ENCODE measurements at places on chromosomes 3 and 15.
A peak's percentile ranks its signal among the peaks of the same experiment; 100 is the strongest.

- no peak for DNase-seq
Observed at GRCh38 chr3:103495186-103495585, 1060.4 kb downstream of the ZPLD1 start.

DNA sequence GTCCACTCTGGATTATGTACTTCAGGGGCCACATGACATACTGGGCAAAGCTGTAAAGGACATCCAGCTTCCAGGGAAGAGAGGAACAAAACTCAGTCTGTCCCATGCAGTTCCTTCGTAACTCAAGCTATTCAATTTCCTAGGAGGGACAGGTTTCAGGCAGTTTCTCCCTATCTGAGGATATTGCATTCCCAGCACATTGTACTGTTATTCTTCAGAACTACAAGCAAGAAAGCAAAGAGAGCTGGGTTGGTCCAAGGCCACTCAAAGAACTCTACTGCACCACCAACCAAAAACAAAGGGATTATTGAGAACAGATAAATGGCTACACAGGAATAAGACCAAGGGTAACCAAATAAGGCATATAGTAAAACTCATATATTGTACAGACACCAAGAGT lies 117.6 kb upstream of the ARL6 start:
- no peak for DNase-seq

DNA sequence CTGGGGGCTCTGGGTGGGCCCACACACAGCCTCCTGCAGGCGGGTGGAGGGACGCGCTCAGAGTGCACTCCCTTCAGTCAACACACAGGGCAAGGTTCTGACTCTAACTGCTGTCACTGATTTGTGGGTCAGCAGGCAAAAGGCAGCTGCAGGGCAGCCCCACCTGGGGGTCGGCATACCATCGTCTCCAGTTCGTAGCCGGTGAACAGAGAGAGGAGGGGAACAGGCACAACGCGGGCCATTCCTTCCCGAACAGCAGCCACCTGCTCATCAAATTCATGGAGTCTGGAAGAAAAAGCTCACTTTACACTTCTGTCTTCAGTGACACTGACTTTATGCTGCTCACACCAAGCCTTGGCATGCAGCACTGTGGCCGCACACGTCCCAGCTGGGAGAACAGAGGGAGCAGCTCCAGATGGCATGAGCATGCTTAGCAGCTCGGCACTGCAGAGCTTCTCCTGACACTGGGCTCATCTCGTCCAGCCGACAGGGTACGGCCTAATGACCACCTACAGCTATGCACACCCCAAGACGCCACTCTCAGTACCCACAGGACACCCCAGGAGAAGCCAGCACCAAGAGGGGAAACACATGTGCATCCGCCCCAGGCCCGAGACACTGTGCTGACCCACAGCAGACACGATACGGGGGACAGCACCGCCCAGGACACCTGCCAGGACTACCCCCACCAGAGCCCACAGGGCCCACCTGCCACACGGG lies 14.4 kb upstream of the OCA2 start:
- DNase-seq, result no peak

GRCh38 chr3:72574144-72574543 lies 274.1 kb downstream of the SHQ1 start:
- DNase-seq, result no peak

DNA sequence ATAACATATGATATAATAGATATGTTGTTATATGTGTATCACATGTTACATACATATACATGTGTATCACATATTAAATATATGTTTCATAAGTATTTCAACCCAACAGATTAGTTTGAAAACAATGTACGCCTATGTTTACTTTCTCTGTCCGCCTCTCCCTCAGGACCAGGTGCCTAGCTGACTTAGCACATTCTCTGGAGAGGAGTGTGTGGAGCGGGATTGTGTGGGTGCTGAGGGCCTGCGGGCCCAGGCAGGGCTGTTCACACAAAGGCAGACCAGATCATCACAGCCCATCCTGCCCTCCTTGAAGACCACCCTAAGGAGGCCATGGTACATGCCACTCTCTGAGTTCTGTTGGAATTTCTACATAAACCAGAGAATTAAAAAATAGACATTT lies 81.0 kb downstream of the PLXNA1 start:
- no peak for DNase-seq

DNA sequence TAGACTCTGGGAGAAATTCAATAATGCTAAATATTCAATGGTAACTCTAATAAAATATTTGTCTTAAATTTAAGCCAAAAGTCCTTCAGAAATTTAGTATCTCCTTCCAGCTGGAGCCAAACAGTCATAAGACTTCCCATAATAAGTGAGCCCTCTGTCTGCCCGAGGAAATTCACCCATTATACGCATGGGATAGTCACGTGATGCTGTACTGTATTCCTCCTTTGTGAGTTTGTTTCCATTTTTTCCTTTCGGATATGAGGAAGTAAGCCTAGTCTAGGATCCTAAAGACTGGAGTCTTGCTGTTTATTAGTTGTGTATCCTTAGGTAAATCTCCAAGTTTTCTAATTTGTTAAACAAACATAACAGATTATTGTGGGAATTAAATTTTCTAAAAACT lies 110.4 kb upstream of the PLAAT1 start:
- no peak for DNase-seq

GRCh38 chr3:36653095-36653494 lies 111.3 kb downstream of the DCLK3 start:
- no peak for DNase-seq

DNA sequence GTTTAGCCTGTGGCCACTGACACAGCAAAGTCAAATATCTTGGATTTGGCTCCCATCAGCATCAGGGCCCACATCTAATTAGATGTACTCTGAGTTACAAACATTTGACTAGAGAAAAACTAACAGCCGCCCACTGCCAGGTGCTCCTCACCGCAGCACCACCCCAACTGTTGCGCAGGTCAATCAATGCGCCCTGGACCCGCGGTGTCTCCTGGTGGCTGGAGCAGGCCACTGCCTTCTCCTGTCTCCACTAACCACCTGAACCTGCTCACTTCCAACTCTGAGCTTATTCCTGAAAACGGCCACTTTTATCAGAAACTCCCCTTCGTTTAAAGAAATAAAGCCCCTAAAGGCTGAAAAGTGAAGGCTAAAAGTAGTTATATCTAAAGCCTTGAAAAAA lies 4.3 kb downstream of the RIOX2 start:
- no peak for DNase-seq

GRCh38 chr3:72990701-72991395 lies 5.8 kb upstream of the PPP4R2 start:
- no peak for DNase-seq

DNA sequence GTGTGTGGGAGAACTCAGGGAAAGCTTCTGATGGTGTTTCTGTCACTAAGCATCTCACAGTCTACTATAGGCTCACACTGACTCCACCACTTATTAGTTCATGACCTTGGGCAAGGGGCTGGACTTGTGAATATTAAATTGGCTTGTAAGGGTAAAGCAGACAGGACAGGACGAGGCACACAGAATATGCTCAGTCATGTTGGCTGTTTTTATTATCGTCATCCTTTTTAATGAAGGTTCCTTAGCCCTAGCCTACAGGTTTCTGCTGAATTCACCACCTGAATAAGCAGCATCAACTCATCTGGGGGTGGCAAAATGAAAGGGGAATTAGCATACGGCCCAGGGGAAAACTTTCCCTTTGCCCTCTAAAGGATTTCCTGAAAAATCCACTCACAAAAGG lies 39.6 kb upstream of the LIPC start:
- no peak for DNase-seq

GRCh38 chr3:2303566-2303965 lies 204.9 kb downstream of the CNTN4 start:
- DNase-seq, result peak; percentile 77

GRCh38 chr3:127488141-127488672 lies 102.3 kb downstream of the TPRA1 start:
- no peak for DNase-seq

GRCh38 chr3:71355862-71356261 lies 227.7 kb downstream of the FOXP1 start:
- DNase-seq, result no peak

- DNase-seq, result no peak
Observed at GRCh38 chr3:108100906-108101660, 10.3 kb upstream of the CD47 start.
